ENCODE measurements at places on chromosomes 7 and 10.

DNA sequence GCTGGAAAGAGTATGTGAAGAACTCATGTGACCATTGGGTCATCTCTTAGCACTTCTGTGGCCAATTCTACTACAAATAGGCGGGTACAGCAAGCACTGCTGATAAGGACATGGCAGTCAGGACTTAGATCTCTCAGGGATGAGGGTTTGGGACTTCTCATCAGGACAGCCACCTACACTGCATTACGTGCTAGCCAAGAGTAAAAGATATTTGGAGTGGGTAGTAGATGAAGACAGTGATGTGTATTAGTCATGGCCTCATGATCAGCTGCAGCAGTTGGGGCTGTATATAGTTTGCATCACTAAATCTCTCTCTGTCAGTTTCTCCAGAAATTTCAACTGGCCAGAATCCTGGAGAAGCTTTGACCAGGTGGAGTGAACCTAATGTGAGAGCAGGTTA is 9.2 kb downstream of the TAS2R60 start:
- DNase-seq: no peak

DNA sequence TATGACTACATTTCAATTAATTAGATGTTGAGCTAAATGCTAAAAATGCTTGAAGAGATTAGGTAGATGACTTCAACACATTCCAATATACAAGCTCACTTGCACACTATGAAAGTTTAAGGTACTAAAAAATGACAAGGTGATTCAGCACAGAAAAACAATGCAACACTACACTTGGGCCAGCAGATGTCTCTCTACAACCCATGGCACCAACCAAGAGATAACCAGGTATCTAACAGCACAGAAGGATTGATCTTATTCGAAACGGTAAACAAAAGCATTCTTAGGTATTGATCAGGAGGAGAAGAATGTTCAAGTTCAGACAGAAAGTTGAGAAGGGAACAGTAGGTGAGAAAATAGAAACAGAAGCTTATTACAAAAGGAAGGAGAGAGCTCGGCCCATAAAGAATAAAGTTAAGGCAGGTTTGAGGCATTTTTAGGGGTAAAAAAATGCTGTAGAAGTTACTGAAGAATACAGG is 248.2 kb upstream of the KLF14 start:
- DNase-seq: no peak

DNA sequence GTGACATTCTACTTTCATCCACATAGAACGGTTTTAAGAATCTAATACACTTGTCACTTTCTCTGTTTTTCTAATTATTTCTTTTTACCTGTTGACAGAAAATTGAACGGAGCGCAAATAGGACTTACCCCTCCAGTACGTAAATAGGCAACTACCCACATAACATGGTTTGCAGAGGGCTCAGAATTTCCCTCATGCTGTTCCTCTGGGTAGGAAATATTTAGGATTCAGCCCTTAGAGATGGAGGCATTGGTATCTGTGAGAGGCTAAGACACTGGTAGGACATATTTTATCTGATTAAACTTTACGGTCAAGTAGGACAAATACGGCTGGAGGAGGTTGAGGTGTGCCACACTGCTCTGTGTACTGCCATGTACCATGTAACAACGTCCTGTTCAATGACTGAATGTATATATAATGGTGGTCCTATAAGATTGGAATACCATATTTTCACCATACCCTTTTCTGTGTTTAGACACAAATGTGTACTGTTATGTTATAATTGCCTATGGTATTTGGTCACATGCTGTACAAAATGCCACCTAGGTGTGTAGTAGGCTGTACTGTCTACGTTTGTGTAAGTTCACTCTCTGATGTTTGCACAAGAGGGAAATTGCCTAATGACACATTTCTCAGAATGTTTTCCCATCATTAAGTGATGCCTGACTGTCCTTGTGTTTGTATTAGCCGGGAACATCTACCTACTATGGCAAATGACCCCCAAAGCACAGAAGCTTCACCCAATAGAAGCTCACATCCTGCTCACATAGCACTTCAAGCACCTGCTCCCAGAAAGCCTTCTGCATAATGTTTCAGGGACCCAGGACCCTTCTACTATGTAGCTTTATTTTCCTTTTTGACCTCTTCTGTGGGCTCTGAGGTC is 429.4 kb upstream of the AKR1E2 start:
- no peak for DNase-seq

- DNase-seq: peak; percentile 42
Measured at GRCh38 chr7:26367219-26367711, 75.6 kb downstream of the SNX10 start.

DNA sequence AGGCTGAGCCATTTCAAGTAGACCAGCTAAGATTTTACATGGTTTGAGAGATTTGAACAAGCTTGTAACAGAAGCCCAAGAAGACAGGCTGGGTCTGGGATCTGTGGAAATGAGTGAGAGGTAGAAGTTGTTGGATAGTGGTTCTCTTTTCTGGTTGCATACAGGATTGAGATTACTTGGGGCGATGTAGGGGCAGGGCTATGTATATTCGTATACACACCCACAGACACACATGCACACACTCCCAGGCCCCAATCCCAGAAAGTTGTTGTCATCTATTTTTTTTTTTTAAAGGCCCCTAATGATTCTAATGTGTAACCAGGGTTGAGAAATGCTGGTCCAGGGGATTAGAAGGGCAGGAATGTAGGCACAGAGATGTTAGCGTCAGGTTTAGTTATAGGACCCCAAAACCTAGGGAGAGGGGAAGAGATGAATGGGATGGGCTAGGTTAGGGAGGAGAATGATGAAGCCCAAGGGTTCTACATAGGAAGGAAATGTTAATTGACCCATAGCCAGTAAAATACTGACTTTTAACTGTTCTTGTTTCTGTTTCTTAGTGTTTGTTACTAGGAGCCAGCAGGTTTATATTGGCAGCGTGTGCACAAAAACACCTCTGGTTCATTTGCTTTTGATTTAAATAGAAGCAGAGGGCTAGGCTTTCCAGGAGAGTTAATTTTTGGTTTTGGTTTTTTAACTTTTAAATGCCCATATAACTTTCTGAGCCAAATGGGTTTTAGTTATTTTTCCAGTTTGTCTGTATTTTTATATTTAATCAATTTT is 7.8 kb downstream of the TAX1BP1 start:
- no peak for DNase-seq
